Endothelial cell (in vitro differentiated cells): ENCODE measurements at places on chromosomes 4 and X. TPM values are rescaled to one million over a fixed set of nuclear protein-coding genes. Genes with fewer than 3 reads are reported as not detected.

- no peak for DNase-seq
Observed at GRCh38 chr4:6472008-6472386, 417 bp downstream of the PPP2R2C start.

DNA sequence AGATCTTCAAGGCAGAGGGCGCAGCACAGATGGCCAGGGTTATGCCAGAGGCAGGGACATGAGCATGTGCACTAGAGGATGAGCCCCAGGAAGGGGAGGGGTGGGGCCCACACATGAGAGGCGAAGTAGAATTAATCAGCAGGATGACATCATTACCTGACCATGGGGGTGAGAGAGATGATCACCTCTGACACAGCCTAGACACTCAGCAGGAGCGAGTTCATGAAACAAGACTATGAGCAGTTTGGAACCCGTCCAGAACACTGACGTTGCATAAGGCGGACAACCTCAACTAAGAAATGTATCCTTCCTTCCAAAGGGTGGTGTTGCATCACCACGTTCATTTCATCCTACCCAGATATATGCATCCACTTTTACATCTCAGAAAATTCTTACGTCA is 446.7 kb upstream of the TENM3 start:
- no peak for DNase-seq

DNA sequence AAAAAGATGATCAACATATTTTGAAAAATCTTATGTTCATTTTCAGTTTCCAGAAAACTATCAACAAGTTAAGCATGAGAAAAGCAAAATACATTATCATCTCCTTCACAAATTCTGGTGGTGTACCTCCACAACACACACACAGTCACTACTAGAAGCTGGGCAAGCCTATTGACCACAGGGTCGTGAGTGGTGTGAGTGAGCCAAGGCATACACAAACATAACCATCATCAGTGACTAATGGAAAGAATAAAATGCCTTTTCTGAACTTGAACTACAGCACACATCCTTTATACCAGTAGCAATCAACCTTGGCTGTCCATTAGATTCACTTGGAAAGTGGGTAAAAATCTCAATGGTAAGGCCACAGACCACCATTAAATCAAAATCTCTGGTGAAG is 180.2 kb downstream of the FAM47B start:
- DNase-seq = no peak

GRCh38 chrX:44152852-44153251 is 179.7 kb upstream of the NDP start:
- no peak for DNase-seq

DNA sequence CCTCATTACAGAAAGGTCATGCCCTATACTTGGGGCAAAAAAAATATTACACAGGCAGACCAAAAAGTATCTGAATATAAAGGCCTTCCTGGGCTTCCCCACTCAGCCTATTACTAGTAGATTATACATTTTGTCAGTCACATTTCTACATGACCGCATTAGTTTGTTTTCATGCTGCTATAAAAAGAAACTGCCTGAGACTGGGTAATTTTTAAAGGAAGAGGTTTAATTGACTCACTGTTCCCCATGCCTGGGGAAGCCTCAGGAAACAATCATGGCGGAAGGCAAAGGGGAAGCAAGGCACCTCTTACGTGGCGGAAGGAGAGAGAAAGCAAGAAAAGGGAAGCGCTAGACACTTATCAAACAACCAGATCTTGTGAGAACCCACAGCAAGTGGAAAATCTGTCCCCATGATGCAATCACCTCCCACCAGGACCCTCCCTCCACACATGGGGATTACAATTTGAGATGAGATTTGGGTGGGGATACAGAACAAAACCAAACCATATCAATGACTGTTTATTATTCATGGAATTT is 1312.0 kb downstream of the PCDH7 start:
- DNase-seq = no peak

DNA sequence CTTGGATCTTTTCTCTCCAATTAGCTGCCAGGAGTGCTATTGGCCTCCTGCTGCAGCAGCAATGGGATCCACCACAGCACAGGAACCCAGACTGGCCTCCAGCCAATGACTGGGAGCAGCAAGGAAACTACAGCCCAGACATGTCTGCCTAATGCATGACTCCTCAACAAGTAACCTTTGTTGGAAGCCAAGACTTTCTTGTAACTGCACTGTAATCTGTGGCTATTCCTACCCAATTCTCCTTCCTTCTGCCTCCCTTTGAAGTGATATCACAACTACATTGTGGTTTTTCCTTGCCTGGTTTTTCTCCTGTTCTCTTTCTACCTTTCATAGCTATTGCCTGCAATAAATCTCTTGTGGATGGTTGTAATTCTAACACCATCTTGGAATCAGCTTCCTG is 39.8 kb downstream of the SNCA start:
- no peak for DNase-seq

DNA sequence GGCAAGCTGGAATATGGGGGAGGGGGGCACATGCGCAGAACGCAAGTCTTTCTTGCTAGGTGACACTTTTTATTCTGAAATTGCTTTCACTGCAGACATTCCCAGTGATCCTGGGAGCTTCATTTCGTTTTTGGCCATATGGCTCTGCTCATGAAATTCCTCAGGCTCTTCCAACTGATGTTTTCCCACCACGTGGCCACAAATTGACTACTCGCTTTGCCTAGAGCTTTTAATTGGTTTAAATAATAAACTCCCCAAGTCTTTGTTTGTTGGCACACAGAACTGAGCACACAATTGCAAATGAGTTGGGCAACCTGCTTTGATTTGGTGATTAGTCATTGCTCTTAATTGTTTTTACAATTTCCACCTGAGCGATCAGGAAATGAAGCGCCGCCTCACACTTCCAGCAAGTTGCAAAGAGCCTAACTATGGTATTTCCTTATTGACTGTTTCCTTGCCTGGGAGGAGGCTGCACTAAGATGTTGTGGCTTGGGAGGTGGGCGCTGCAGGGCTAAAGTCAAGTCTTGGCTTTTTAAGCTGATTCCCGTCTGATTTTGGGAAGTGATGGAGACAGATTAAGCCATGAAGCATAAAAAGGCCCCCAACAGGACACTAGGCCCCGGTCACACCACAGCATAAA is 282.5 kb downstream of the ZIC3 start:
- no peak for DNase-seq

DNA sequence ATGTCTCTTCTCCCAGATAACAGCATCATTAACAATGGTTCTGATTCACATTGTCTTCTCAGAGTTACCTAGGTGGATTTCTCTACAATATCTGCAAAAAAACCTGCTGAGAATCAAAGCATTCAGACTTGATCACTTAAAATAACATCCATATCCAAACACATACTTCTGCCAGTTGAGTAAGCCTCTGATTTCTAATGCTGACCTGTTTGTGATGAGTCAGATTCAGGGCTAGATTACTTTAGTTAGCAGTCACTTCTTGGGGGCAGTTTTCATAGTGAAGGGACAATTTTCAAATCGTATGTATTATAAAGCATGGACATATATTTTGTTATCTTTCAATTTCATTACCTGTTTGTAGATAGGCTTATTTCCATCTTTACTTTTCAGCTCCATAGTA is 35.5 kb downstream of the CCNI start:
- DNase-seq = no peak

DNA sequence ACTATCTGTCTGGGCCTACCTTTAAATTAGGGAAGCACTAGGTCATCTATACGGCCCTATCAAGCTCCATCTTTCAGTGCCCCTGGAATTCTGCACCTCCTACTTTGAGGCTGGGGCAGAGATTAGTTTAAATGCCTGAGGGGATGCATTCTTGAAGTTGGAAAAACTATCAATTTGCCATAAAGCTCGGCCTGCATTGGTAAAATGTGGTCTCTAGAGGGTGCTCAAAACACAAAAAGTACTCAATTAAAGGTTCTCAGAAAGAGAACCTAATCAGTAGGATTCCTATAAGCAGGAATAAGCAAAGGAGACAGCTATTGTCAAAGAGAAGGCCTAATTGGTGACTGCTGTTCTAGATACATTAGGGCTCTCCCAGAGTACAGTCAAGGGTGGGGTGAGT is 111.7 kb downstream of the AMER1 start:
- peak; percentile 3 for DNase-seq

The TDO2 gene
- total RNA-seq = not detected

The PNMA6F gene
- not detected for total RNA-seq

The LAMP2 gene
- 67.5 TPM for total RNA-seq

The CNGA1 gene
- total RNA-seq = not detected

The ZFP42 gene
- 2.1 TPM for total RNA-seq

The CAPN6 gene
- total RNA-seq = 1.5 TPM

The ARHGAP24 gene
- total RNA-seq = 5.0 TPM

The PCDH11X gene
- 1.3 TPM for total RNA-seq

The ABLIM2 gene
- 0.74 TPM for total RNA-seq

The DMRTC1 gene
- 0.38 TPM for total RNA-seq
